ENCODE measurements at places on chromosomes 4 and X.

GRCh38 chrX:120672389-120672788 is 42.5 kb upstream of the C1GALT1C1 start:
- no peak for DNase-seq

DNA sequence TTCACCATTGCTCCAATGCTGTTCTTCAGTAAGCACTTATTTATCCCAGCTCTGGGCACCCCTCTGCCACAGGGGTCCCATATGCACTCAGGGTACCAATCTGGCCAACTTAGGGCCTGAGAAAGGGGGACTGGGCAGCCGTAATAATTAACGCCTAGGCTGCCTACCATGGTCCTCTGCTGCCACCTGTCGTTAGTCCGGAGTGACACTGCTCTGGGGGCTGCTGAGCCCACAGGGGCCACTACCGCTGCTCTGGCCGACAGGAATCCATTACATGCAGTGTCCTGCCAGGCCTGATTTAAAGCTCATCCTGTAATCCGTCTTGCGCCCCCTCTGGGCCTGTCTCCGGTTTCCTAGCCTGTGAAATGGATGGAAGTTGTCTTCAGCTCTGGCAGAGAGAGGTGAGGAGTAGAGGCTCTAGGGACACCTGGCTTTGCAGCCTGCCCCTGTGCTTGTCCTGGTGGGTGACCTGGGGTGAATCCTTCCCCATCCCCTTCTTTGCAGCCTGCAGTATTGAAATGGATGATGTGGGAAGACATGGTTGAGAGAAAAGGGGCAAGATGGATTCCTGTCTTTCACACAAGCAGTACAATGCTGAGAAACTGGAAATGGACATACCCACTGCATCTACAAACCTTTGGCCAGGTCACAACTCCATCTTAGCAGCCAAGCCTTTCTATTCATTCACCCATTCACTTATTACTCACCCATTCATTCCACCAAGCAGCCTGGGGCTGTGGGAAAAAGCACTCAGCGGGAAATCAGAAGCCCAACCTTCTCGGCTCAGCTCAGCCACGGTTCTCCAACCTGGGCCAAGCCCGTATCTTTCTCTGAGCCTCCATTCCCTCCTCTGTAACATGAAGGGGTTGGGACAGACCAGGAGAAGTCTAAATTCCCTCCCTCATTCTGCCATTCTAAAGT is 116.3 kb upstream of the NALF2 start:
- DNase-seq = no peak

DNA sequence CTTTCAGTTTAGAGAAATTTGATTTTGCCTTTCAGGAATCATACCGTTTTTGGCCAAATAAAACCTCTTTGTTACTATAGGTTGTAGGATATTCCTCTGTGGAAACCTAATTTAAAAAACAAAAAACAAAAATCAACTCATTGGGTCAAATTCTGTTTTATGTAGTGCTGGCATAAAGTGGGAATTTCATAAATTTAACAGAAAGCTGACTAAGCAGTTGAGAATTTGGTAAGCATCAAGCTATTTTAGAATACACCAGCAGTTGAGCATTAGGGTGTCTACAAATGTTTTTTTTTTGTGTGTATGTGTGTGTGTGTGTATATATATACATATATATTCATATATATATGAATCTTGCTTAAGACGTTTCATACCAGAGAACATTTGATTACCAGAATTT is 47.4 kb downstream of the C4orf33 start:
- no peak for DNase-seq

DNA sequence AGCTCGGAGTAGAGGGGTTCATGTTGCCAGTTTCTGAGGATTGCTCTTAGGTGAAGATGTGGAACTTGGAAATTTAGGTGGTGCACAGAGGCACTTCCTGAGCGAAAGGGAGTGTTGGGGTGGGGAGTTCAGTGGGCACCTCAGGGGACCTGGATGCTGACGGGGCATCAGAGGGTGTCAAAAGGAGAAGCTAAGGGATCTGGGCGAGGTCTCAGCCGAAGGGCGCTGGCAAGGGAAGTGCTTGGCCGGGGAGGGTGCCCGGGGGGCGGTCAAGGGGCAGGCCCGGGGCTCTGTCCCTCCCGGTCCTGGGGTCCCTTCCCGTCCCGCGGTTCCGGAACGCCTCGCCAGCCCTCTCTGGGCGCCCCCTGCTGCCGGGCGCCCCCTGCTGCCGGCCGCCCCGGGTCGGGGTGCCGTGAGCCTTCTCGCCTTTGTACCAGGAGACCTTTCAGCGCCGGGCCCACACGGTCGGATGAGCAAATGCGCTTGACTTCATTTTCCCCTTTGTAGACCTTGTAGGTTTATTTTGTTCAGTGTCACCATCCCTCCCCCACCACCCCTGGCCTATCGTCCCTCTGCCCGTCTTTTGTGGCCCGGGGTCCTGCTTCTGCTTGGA is 3.0 kb upstream of the PHOX2B start:
- DNase-seq = no peak

- no peak for DNase-seq
These were observed 106.3 kb downstream of the LINC00632 start for GRCh38 chrX:140815868-140816267.

GRCh38 chrX:85309717-85310116 is 65.9 kb downstream of the ZNF711 start:
- no peak for DNase-seq

DNA sequence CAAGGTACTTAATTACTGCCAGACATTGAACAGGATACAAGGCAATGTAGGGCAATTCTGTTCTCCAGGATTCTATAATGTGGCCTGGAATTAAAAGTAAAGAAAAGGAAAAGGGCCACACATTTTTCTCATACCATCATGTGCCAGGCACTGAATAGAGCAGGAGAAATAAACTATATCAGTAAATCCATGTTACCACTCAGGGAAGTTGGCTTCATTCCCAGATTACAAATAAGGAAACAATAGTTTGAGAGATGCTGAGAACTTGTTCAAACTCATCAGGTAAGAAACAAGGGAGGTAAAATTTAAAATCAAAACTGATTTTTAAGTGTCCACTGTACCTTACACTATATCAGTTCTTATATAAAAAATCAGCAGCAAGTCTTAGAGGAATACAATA is 645.0 kb upstream of the ATOH1 start:
- DNase-seq = no peak

GRCh38 chrX:153968255-153968654 is 3.4 kb downstream of the HCFC1 start:
- no peak for DNase-seq

DNA sequence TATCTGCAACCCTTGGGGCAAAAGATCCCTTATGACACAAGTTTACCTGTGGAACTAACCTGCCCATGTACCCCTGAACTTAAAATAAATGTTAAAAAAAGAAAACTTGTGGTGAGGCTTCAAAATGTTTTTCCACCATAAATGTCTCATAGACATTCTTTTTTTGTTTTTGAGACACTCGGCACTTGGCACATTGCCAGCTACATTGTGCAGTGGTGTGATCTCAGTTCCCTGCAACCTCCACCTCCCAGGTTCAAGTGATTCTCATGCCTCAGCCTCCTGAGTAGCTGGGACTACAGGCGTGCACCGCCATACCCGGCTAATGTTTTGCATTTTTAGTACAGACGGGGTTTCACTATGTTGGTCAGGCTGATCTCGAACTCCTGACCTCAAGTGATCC is 528.9 kb upstream of the CXorf51A start:
- DNase-seq = no peak

GRCh38 chr4:61443813-61444510 is 243.8 kb downstream of the ADGRL3 start:
- DNase-seq = no peak

DNA sequence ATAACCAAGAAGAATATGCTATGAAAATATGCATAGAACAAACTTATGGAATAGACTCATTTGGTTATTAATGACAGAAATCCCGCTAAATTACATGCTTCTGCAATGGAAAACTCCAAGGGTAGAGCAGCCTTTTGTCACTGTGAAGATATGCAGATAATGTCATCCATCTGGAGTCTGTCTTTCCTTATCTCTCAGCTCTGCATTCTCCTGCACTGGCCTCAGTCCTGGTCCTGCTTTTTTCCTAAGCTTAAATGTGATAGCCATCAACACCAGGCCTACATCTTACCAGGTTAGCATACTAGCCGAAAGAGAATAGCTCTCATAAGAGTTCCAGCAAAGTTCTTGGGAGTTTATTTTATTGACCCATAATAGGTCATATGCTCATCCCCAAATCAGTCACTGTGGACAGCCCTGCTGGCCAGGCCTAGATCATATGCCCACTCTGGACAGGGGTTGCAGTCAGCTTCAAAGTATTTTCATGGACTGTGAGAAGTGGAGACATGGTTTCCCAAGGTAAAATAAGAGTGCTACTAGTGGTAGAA is 86.5 kb upstream of the LEF1 start:
- no peak for DNase-seq

DNA sequence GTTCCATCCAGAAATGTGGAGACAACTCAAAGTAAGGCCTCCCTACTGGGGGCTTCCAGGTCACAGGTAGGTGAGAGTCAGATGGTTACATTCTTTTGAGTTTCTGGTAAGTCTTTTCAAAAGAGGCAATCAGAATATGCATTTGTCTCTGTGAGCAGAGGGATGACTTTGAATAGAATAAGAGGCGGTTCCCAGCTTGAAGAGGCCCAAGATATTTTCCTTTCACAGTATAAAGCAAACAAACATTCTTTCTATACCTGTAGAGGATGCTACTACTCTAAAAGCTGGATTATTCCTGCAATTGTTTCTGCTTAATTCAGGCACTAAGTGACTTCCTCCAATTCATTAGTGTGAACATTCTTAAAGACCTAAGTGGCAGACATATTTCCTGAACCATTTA is 44.4 kb downstream of the DIAPH2 start:
- no peak for DNase-seq
